AG20443 (cell line): ENCODE measurements at places on chromosomes 12 and 14.

DNA sequence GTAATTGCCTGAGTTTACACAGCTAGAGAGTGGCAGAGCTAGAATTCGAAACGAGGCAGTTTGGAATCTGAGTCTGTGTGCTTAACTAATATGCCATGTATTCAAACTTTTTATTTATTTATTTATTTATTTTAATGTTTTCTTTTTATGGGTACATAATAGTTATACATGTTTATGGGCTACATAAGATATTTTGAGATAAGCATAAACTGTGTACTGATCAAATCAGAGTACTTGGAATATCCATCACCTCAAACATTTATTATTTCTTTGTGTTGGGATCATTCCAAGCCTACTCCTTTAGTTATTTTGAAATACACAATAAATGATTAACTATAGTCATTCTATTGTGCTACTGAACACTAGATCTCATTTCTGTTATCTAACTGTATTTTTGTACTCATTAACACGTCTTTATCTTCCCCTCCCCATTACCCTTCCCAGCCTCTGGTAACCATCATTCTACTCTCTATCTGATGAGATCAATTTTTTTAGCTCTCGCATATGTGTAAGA is 7.4 kb upstream of the KRT81 start:
- no peak for DNase-seq

- peak; percentile 40 for DNase-seq
Measured at GRCh38 chr12:27193106-27193505, 51.0 kb upstream of the STK38L start.

DNA sequence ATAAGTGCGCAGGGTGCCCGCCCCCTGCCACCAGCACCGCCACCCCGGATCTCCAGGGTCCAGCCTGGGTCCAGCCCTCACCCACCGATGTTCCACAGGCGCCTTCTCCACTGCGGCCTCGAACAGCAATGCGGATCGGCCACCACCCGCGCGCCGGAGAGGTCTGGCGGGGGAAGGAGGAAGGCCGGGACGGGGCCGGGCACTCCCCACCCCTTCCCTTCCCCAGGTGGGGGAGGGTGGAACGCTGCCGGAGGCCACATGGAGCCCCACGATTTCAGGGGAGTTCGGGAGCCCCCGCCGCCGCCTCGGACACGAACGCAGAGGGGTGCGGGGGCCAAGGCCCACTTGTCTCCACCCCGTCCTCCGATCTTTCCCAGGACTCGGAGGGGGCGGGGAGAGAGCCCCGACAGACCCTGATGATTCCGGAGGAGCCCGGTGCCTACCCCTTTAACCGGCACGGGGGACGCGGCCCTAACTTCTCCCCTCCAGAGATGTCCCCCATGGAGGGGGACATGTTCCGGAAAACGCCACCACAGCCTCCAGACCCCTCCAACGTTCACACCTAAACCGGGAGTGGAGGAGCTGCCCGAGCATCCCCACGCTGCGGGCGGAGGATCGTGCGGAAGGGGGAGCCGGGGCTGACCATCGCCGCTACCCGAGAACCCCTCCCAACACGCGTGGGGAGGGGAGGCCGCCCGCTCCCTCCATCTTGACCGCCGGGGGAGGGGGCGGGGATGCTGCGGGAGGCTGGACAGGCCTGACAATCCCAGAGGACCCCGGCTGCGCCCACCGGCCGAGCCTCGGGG is 1.1 kb downstream of the ATXN2 start:
- peak; percentile 60 for DNase-seq

GRCh38 chr12:94678849-94679248 is 28.5 kb upstream of the TMCC3 start:
- DNase-seq: no peak

GRCh38 chr12:127445581-127446139 is 821.3 kb upstream of the TMEM132C start:
- no peak for DNase-seq

- DNase-seq: no peak
Measured at GRCh38 chr14:93688239-93688666, 100.0 kb downstream of the PRIMA1 start.

GRCh38 chr12:32448586-32448985 is 49.2 kb downstream of the FGD4 start:
- DNase-seq: no peak

DNA sequence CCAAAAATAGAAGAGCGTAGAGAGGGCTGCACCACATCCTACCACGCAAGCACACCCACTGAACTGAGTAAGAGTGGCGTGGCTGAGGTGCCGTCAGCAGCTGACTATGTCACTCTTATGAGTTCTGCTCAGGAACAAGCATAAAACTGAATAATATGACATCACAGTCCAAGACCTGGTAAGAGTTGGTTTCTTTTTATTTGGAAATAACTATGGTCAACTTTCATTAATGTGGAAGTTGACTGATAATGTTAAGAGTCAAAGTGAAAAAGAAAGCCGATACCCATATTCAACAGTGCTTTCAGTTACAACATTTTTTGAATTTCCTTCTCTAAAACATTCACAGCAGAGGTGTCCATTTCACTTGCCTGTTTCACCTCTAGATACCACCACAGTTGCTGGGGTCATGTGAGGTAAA is 44.6 kb downstream of the GNS start:
- DNase-seq: no peak

DNA sequence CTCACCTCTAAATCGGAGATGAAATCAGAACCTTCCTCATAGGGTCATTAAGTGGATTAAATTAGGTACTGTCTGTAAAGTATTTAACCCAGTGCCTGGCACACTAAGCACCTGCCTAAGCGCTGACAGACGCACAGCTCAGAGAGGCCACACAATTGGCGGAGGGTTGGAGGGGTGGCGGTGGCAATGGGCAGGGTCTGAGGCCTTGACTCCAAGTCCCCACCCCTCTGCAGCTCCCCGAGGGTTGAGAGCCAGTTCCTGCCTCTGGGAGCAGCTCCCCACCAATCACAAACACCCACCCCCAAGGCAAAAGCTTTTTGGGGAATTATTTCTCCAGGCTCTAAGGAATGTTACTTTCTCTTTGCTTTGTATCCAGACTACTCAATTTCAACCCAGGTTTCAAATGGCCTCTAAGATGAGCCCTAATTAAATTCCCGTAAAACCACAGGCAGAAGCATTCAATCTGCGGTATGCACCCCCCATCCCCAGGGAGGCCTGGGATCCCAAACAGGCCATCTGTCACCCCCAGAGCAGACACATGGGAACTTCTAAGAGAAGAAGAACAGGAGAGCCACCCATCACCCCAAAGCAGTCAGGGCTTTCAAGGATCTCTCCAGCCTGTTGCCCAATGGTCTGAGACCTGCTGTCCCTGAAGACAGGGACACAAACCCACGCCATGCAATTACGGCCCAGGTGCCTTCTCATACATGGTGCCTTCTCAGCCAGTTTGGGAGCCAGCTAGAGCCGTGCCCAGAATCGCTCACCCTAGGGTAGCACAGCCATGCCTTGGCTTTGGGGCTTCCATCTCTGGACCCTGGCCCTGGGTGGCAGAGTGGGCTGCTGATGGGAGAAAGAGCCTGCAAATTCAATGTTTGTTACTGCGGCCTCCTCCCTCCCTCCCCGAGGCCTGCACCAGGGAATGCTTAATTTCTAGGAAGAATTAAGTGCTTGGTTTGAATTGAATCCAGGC is 66.1 kb downstream of the CHGA start:
- DNase-seq: no peak

GRCh38 chr12:32688786-32689185 is 9.7 kb downstream of the DNM1L start:
- DNase-seq: no peak

- peak; percentile 34 for DNase-seq
Measured at GRCh38 chr12:124861492-124861891, 2.2 kb downstream of the SCARB1 start.

- DNase-seq: no peak
Measured at GRCh38 chr12:81162391-81163136, 84.7 kb downstream of the ACSS3 start.
